Brain (organoid and tissue), 16 donors: ENCODE measurements at places on chromosomes 7 and 10. TPM values are rescaled to one million over a fixed set of nuclear protein-coding genes. Genes with fewer than 3 reads are reported as not detected.

GRCh38 chr10:122450353-122450990 lies 4.0 kb upstream of the ARMS2 start:
- no peak for DNase-seq

Gene CALML5
- polyA plus RNA-seq, result not detected

Gene EPHB4
- 3.0 TPM for polyA plus RNA-seq

- DNase-seq, result no peak
Measured at GRCh38 chr7:133060004-133060403, 21.9 kb downstream of the CHCHD3 start.

DNA sequence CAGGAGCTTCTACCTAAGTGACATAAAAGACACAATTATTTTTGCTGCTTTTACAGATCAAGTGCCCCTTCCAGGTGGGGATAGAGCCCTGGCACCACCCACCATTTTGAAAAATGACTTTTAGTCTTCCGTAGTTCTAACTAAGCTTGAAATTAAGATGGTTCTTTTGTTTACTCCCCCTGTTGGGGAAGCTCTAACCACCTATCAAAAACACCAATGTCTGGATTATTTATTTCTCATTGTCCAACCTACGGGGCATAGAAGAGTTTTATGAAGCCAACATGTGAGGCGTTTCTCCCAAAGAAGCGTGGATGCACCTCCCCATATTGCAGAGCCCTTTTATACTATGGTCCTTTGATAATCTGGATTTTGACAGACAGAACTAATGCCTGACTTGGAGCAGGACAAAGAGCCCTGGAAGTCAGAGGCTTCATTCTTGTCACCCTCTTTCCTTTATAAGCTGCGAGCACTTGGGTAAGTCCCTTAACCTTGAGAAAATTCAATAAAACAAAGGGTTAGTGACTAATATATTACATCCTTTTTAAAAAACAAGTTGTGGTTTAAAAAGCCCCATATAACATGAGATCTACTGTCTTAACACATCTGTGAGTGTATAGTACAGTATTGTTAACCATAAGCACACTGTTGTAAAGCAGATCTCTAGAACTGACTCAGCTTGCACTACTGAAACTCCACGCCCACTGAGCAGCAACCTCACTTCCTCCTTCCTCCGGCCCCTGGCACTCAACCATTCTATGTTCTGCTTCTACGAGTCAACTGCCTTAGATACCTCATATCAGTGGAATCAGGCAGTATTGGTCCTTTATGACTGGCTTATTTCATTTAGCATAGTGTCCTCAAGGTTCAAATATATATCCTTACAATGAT lies 67.5 kb downstream of the ATXN7L1 start:
- DNase-seq, result no peak

DNA sequence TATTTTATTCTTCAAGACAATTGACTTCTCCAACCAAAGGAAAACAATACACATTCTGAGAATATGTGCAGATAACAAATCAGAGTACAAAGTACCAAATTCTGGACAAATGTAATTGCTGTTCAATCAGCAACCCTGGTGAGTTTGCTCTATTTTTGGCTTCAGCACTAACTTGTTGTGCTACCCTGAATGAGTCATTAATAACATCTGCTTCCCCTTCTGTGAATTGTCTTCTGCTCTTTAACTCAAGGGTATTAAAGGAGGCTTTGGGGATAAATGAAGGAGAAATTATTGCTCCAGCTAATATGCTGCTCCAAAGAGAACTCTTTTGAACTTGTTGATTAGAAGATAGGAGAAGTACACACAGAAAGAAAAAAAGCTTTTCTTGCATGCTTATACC lies 459.3 kb downstream of the HTR7 start:
- DNase-seq, result no peak

Gene GBF1
- polyA plus RNA-seq, result 37.1 TPM

Gene WDR86
- 4.1 TPM for polyA plus RNA-seq

Gene CFAP70
- polyA plus RNA-seq, result 1.4 TPM

DNA sequence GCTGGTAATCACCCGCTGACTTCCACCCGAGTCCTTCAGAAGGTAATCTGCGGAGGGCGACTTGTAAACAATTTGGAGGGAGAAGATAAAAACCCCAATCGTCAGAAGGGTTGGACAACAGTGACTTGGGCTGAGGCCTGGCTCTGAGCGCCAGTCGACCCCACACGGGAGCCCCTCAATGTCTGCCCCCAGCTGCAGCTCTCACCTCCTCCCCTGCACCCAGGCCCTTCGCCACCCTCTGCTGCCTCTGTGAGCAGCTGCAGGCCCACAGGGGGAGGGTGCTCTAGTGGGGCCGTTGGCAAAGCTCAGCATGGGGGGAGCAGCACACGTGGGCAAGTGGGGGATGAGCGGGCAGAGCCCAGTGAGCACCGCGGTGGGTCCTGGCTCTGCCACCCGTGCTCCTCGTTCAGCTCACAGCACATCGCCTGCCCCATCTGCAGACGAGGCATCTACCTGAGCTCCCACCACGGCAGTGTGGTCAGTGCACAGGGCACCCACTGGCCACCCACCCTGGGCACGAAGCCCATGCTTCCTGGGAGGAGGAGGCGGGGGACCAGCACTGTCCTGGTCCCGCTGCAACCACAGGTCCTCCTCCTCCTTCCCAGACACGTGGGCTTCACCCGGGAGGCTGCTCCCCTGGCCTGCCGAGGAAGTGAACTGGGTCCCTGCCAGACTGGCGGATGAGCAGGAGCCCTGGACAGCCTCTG lies 280.5 kb downstream of the ELFN1 start:
- no peak for DNase-seq

GRCh38 chr10:128885573-128886555 lies 581.2 kb upstream of the MGMT start:
- DNase-seq, result no peak

Gene GIMAP4
- polyA plus RNA-seq, result 8.7 TPM

DNA sequence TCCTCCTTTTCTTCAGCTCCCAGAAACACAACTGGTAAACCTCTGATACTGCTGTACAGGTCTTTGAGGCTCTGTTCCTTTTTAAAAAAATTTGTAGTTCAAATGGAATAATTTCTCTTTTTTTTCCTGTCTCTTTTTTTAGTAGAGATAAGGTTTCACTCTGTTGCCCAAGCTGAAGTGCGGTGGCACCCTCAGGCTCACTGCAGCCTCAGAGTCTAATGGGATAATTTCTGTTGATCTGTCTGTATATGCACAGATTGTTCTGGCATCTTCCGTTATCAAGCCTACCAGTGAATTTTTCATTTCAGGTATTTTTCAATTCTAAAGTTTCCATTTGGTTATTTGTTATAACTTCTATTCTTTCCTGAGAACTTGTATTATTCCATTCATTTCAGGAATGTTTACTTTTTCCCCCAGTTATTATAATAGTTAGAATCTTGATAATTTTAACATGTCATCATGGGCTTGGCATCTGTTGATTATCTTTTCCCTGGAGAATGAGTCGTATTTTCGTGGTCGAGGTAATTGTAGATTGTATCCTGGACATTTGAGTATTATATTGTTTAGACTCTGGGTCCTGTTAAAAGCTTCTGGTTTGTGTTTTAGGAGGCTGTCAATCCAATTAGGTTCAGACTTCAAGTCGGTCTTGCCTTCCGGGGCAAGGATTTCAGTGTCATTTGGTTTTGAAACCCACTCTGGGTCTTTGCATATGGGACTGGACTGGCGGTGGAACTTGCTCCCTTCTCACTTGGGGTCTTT lies 24.5 kb downstream of the CRCP start:
- DNase-seq, result no peak

DNA sequence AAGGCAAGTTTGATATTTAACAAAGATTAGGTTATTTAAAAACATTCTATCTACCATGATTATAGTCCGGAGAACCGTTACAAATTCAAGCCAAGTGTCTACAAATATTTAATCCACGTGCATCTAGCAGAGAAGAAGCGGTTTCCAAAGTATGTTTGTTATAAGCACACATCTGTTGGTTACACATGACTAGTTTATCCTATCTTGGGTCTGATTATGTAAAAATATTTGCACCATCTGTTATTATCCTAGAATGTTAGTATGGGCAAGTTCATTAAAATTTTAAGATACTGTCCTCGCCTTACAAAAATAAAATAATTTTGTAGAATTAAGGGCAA lies 289.2 kb upstream of the VSTM2A start:
- peak; percentile 24 for DNase-seq

Gene ENTPD1
- polyA plus RNA-seq, result 7.0 TPM

DNA sequence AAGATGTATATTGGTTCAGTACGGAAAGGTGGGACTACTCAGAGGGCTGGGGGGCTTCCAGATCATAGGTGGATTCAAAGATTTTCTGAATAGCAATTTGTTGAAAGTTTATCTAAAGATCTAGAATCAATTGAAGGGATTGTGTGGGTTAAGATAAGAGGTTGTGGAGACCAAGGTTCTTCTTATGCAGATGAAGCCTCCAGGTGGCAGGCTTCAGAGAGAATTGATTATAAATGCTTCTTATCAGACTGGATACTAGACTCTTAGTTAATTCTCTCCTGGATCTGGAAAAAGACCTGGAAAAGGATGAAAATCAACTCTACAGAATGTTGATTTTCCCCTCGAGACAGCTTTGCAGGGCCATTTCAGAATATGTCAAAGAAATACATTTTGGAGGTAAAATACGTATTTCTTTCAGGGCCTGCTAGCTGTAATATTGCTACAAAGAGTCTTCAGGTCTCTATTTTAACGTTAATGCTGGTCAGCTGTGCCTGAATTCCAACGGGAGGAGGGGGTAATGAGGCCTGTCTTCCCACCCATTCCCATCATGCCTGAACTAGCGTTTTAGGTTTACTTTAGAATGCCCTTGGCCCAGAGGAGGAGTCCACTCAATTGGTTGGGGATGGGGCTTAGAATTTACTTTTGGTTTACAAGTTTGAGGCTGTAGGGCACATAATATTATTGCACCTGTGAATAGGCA lies 12.8 kb upstream of the GPR15LG start:
- no peak for DNase-seq

DNA sequence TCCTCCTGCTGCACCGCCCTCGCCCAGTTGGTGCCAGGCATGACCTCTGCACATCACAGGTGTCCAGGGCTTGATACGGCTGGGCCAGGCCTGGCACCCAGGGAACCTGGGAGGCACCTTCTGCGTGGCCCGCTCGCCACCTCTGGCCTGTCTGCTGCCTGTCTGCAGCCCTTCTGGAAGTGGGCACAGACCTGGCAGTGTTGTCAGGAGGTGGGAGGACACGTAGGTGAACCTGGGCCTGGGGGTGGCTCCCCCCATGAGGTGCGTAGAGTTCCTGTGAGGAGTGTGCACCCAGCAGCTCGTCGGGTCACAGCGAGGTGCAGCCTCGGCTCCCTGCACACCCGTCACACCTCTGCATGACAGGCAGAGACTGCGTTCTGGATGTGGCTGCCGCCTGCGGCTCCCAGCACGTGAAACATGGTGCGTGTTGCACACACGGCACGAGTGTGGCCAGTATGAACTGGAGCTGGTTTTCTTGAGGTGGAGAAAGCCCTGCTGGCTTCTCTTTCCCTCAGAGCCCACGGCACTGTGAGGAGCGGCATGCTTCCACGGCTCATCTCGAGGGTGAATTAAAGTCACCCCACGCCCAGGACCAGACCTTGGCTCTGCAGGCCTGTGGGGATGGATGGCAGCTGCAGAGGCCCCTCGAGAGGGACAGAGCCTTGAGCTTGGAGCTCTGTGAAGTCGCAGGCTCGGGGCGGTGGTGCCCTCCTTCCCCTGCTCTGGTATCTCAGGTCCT lies 24.8 kb downstream of the INPP5A start:
- no peak for DNase-seq

DNA sequence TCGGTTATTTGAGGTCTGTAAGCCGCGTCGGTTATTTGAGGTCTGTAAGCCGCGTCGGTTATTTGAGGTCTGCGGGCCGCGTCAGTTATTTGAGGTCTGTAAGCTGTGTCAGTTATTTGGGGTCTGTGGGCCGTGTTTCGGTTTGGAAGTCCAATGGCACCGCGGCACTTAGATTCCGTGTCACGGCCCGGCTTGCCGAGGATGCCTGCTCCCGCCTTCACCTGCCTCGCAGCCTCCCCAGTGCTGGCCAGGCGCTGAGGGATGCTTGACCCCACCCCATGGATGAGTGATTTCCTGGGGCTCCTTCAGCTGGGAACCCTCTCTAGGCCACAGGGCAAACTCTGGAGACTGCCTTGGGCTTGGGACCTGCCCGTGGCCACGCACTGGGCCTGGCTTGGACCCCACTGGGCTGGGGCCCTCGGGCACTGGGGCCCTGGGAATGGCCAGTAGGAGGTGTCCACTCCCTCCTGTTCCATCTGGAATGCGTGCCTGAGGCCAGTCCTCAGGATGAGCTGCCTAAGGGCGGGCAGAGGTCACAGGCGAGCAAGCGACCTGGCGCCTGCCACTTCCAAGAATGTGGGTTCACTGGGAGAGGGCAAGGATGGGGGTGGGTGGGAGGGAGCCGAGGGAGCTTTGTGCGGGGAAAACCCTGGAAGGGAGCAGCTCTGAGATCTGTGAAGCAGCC lies 25.6 kb downstream of the ADGRA1 start:
- DNase-seq, result no peak

- DNase-seq, result no peak
Measured at GRCh38 chr10:4141471-4141870, 356.5 kb upstream of the KLF6 start.

- DNase-seq, result no peak
Measured at GRCh38 chr7:151010037-151010306, 14.3 kb downstream of the ATG9B start.

DNA sequence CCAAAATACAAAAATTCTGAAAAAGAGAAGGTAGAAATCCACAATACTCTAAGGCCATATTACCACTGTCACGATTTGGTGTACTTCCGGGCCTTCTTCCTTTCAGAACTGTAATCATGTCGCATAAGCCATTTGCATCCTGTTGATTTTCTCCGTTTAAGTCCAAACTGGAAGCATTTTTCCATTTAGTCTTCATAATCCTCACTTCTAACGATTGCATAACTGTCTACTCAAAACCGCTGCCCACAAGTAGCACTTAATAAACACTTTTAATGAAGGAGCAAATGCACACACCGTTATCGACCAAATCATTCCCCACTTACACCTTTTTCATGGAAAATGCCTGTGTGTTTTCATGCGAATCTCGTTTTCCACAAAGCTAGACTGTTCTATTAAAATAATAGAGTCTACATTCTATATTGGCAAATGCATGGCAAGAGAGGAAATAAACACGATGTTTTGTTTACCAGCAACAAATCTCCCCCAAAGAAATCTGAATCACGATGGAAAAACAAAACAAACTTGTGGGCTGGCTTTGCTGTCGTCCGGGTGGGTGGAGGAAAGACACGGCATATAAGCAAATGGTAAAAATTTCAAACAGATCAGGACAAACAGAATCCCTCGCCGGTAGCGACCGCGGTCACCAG lies 1.0 kb downstream of the ATE1 start:
- peak; percentile 61 for DNase-seq

Gene FAM25C
- polyA plus RNA-seq, result not detected

DNA sequence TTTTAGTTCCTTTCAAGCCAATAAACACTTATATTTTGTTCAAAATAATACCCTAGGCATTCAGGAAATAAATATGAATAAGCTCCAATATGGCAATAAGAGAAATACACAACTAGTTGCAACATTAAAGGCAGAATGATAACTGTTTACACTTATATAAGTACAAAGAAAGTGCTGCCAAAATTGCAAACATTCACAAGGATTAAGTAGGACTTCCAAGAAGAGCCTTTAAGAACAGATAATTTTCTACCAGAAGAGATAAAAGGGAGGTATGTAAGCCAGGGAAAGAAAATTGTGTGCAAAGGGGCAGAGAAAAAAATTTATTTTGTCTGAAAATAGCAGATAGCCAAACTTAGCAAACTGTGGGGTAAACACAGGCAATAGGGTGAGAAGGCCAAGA lies 83.8 kb downstream of the CTNNA3 start:
- no peak for DNase-seq

GRCh38 chr10:116296291-116296721 lies 23.3 kb upstream of the GFRA1 start:
- no peak for DNase-seq
